Esophagus mucosa (tissue), 1 donor: ENCODE measurements at places on chromosomes 6 and 20.

GRCh38 chr6:100161782-100162365 is 167.9 kb upstream of the MCHR2 start:
- no peak for ATAC-seq

- ATAC-seq, result peak; percentile 51
Measured at GRCh38 chr6:45697605-45698004, 318.1 kb downstream of the CLIC5 start.

DNA sequence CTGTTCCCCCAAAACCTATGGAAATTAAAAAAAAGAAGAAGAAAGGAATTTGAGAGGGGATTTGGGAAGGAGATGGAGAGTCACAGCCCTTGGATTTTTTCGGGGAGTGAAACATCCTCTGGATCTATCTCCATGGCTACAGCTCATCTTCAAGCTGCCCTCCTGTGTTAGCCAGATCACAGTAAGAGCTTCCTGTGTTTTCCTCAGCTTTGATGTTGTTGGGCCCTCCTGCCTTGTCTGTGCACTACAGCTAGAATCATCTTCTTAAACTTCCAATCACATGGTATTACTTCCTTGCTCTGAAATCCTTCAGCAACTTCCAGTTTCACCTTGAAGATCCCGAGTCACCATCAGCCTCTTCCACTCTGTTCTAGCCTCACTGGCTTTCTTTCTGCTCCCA is 207.8 kb upstream of the ZFP64 start:
- ATAC-seq, result no peak

GRCh38 chr6:24953726-24954125 is 18.0 kb upstream of the RIPOR2 start:
- no peak for ATAC-seq
